ENCODE measurements at places on chromosomes 2 and 18.

- DNase-seq: no peak
These were observed 980 bp downstream of the SLC4A3 start for GRCh38 chr2:219628235-219628985.

DNA sequence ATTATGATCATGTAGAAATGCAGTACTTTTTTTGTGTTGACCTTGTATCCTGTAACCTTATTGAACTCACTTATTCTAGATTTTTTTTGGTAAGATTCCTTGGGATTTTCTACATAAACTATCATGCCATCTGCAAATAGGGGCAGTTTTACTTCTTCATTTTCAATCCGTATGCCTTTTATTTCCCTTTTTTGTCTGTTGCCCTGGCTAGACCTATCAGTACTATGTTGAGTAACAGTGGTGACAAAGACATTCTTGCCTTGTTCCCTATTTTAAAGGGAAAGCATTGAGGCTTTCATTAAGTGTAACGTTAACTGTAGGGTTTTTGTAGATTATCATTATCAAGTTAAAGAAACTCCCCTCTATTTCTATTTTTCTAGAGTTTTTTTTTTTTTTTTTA is 92.3 kb downstream of the LYPD1 start:
- DNase-seq: no peak

DNA sequence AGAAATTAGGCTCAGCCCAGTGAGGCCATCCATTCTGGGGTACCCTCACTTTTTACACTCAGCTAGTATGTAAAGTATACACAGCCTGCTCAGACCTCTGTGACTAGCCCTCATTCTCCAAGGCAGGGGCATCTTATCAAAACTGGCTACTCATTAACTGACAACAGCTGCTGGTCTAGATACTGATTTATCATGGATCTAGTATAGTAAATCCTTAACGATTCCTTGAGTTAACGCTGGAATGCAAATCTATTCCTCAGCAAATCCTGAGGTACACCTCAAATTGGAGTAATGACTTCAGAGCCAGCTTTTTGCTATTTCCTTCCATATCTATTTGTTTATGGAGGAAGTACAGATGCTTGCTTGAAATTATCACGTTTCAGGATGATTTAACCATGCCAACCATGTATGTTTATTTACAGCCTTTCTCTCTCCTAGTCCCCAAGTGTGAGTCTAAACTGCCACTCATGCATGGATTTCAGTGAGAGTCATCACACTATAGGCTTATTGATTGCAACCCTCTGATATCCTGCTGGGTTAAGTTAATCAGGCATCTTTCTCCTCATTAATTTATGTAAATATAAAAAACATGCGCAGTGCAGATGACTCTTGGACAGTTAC is 70.2 kb upstream of the DOK6 start:
- DNase-seq: no peak

- no peak for DNase-seq
These were observed 255.3 kb downstream of the PDE11A start for GRCh38 chr2:177817300-177817699.

DNA sequence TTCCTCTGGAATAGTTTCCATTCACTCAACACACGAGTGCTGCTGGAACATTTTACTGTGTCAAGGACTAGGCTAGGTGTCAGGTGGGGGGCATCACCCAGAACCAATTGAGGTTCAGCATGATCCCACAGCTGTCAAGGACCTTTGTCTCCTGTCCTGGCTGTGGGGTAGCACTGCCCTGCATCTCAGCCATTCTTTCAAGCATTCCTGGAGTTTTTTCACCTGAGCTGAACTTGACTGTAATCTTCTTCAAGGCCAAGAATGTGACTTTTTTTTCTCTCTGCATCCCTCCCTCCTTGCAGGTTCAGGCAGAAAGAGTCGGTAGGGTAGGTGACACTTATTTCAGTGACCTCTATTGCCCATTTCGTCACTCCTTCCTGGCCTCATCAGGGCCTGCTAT is 3.5 kb downstream of the MAPK4 start:
- DNase-seq: no peak

- no peak for DNase-seq
These were observed 66.0 kb upstream of the ACYP2 start for GRCh38 chr2:54049365-54049764.

GRCh38 chr2:30422444-30423040 is 24.5 kb upstream of the LCLAT1 start:
- DNase-seq: no peak

GRCh38 chr2:173673640-173674039 is 291.5 kb downstream of the SP3 start:
- DNase-seq: no peak

- no peak for DNase-seq
These were observed 549.2 kb upstream of the VWC2L start for GRCh38 chr2:213861638-213862037.

GRCh38 chr2:53782676-53783075 is 4.1 kb downstream of the ASB3 start:
- no peak for DNase-seq
